Astrocyte (in vitro differentiated cells and primary cell): ENCODE measurements at places on chromosomes 3 and 15. TPM values are rescaled to one million over a fixed set of nuclear protein-coding genes. Genes with fewer than 3 reads are reported as not detected.

STX19 gene
- not detected in 2 replicates for total RNA-seq

SLC24A5 gene
- not detected in 2 replicates for total RNA-seq

GRCh38 chr3:18030371-18030870 is 288.0 kb upstream of the TBC1D5 start:
- no peak for DNase-seq

DNA sequence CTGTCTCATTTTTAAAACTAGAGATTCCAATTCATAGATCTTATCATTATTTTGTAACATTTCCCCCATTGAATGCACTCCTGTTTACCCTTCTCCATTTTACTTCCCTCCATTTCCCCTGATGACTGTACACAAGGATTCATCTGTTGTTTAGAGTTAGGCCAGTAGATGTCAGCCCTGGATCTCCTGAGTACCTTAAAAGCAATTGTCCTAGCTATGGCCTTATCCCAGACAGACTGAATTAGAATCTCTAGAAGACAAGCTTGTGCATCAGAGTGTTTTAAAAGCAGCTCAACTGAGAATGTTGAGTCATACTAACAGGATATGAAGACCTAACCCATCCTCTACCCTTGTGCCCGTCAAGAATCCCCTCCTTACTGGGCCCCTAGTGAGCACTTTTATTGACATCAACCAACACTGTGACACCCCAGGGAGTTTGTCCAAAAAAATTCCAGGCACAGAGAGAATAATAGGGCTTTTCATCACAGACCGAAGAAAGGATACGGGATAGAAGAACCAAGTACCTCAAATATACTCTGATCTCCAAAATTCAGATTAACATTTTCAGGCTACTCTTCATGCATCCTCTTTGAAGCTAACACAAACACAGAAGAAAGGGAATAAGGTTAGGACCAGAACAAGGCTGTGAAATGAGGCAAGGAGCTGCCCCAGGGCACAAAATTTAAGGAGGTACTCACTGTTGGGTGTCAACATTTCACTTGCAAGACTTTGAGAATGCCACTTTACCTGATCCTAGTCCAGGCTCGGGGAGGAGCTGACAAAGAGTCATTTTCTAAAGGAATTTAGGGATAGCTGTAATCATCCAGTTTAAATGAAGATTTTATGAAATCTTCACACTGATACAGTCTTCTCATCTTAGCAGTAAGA is 17.1 kb downstream of the ZBED2 start:
- DNase-seq: peak; percentile 76

GRCh38 chr15:43648649-43649429 is at the start of gene CATSPER2:
TSS of gene CATSPER2 (minus strand) at chr15:43648844. CDS start at chr15:43648061, 783 bp downstream.
- no peak for DNase-seq

- DNase-seq: peak; percentile 38
Measured at GRCh38 chr3:79016587-79017376, 751.0 kb downstream of the ROBO1 start.

DNA sequence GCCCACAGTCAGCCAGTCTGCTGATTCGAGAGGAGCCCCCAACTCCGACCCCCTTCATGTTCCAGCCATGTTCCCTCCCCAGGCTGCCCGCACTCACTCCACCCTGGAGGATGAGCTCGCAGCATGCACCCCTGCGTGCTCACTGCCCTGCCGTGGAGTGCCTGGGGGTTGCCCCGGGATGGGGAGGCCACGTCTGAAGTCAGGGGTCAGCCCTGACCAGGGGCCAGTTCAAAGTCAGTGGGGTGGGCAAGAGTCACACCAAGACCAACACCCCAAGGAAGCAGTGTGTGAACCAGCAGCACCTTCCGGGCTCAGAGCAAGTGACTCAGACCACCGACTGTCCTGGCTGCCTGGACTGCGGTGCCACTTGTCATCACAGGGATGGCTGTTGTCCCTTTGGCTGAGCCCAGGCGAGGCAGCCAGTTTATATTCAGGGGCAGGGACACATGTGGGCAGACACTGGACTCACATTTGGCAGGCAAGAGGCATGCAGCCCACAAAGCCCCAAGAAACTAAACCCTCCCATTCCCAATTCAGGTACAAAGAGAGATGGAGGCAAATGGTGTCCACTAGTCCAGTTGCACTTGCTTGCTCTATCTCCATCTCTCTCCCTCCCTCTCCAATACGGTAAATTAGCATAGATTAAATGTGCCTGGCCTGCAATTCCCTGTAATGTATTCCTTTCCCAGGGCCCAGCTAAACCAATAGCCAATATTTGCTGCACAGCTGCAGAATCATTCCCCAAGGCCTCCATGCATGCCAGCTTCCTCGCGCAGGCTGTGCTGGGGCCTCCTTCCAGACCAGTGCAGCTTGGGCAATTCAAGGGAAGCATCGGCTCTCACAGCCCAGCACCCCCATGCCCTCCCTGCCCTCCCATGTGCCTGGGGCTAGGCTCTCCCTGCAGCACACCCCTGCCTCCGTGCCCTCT is 135.7 kb upstream of the IQSEC1 start:
- DNase-seq: no peak

- DNase-seq: no peak
Measured at GRCh38 chr3:71940486-71940885, 155.5 kb upstream of the PROK2 start.

DNA sequence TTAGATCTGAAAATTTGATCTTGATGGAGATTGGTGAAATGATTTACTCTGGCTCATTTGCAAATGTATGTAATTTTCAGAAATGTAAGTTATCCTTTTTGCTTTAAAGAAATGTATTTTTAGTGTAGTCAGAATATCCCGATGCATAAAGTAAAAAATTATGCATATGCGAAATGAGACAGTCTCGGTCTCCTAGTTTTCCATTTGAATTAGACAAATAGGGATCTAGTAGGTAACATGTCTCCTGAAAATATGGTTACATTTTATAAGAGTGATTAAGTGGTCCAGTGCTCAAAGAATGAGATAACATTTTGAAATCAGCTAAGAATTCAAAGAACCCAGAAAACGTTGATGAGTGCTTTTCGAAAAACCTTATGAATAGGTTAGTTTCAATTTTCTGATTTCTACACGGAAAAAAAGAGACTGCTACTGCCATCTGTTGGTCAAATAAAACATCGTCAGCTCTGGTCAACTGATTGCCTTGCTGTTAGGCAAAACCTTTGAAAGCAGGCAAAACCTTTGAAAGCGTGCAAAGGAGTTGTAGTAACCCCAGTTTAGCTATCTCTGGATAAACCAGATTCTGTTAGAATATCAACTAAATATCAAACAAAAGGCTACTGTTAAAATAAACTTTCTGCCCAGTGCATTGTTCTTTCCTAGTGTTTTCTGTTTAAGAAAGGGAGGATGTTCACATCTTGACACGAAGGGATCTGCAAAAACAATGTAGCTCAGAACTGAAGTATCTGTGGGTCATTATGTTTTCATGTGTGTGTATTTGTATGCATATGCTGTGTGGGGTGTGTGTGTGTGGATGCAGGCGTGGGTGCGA is 59.3 kb upstream of the CHMP2B start:
- peak; percentile 16 for DNase-seq

GRCh38 chr3:32082721-32083120 is 23.7 kb upstream of the GPD1L start:
- peak; percentile 8 for DNase-seq

GRCh38 chr15:90225504-90226234 is 8.1 kb downstream of the CIB1 start:
- no peak for DNase-seq

- DNase-seq: no peak
Measured at GRCh38 chr3:197835509-197835908, 44.5 kb downstream of the LRCH3 start.

- no peak for DNase-seq
Measured at GRCh38 chr15:78329625-78330024, 10.5 kb upstream of the CRABP1 start.
